ENCODE measurements at places on chromosomes 6 and 20.
A peak's percentile ranks its signal among the peaks of the same experiment; 100 is the strongest.

DNA sequence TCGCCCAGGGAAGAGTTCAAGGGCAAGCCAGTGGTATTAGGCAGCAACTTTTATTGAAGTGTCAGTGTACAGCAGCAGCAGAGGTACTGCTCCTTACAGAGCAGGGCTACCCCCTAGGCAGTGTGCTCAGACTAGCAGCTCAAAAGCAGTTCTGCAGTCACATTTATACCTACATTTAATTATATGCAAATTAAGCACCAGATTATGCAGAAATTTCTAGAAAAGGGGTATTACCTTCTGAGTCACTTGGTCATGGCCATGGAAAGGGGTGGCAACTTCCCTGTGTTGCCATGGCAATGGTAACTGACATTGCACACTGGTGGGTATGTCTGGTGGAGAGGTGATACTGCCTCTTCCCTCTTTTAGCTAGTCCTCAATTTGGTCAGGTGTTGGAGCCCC, 2.1 kb upstream of the ZKSCAN4 start:
- no peak for DNase-seq

DNA sequence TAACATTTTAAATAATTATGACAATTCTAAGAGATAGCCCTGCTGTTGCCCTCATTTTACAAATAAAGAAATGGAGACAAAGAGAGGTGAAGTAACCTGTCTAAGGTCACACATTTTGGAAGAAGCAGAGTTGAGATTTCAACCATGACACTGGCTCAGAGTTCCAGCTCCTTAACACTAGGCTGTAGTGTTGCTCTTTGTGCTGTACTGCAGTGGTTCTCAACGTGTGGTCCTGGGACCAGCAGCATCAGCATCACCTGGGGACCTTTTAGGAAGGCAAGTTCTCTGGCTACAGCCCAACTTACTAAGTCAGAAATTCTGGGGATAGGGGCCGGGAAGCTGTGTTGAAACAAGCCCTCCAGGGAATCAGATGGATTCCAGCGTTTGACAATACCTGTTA, 62.4 kb upstream of the FERMT1 start:
- DNase-seq, result no peak

GRCh38 chr20:36113566-36114250, 40.8 kb upstream of the EPB41L1 start:
- DNase-seq, result no peak

- no peak for DNase-seq
Observed at GRCh38 chr6:168209420-168209819, 110.2 kb downstream of the DACT2 start.

GRCh38 chr6:170018422-170018935, 267.1 kb downstream of the ERMARD start:
- DNase-seq, result no peak

GRCh38 chr6:215335-216034, 76.8 kb upstream of the DUSP22 start:
- DNase-seq, result no peak

GRCh38 chr6:167815296-167815980, 11.3 kb upstream of the AFDN start:
- no peak for DNase-seq

DNA sequence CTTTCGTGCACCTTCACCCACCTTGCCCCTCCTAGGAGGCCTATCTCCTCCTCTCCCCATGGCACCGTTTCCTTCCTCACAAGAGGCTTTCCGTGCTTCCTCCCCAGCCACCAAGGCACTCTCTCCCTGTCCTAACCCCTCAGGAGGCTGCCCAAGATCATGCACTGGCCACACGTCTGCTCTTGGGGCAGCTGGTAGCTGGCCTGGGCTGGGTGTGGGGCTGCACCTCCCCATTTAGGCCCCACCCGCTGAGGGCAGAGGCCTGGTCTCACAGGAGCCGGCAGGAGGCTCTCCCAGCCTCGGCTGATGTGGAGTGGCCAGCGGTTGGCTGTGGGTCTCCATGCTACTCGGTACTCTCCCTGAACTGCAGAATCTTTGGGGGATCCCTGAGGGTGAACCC, 13.6 kb downstream of the NOL4L start:
- DNase-seq, result no peak

GRCh38 chr6:112701201-112701600, 354.1 kb downstream of the RFPL4B start:
- DNase-seq, result no peak

DNA sequence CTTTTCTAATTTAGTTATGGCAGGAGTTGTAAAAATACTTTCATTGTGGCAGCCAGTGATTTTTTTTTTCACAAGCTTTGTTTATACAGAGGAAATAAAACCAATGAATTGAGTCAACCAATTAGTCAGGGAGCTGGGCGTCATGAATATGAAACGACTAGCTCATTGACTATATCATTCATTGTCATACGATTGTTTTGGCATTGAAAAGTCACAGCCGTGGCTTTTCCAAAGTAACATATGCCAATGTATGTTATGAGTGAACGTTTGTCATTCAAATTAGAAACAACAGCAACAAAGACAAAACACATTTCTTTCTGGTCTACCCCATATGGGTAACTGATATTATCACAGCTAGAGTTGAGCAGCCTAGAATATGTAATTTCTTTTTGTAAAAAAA, 810.6 kb downstream of the EPHA7 start:
- no peak for DNase-seq

- no peak for DNase-seq
Observed at GRCh38 chr6:156485150-156485549, 292.0 kb upstream of the ARID1B start.

DNA sequence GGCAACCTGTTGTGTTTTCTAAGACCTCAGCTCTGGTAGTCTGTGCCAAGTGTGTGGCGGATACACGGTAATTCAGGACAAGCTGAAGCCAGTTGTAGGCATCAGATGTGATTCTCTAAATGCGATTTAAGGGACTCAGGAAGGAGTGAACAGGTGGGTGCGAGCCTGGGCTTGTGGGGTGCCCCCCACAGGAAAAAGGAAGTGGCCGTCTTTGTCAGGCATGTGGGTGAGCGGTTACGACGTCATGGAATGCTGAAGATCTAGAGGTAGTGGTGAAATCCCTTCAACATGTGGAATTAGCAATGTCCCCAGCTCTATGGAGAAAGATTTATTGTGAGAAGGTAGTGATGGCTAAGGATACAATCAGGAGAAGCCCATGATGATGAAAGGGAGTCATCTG, 95.1 kb upstream of the EXOC2 start:
- no peak for DNase-seq

DNA sequence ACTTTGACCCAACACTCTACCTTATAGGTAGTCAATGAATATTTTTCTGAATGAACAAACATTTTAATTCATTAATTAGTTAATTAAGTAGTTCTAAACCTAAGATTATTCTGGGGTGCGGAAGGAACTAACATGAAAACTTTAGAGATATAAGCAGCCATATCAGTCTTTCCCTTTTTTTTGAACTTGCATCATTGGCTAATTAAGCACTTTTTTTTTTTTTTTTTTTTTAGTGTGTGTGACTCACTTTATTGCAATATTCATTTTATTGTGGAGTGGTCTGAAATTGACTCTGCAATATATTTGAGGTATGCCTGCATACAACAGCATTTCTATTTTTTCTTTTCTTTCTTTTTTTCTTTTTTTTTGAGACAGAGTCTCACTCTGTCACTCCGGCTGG, 21.8 kb upstream of the AMD1 start:
- DNase-seq, result no peak

DNA sequence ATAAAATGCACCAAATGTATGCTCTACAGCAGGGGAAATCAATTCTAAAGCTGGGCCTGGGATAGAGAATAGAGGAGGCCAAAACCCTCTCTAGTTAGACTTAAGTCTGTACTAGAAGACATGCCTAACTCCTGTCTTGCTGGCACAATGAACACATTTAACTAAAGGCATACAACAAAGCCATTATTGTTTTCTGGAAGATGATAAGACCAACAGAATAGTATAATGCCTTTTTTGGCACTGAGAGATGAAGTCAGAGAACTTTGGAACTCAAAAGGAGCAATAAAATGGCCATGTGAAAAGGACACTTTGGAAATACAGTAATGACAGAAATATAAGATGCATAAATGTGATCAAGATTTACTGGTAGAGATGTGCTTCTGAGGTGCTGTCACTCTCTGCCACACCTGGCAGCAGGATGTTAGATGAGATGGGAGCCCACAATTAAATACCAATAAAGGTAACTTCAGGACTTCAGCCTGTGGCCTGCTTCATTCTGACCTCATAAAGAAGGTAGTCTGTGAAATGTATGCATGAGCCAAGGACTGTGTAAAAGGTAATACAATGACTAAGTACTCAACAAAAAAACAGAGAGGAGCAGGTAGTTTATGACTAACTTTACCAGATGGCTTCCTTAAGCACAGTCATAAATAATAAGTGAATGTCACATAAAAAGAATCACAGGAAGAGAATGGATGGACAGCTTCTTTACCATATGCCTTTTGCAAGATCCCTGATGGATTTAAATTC, 333.4 kb downstream of the BCKDHB start:
- no peak for DNase-seq

GRCh38 chr20:48574383-48574782, 253.4 kb downstream of the PREX1 start:
- no peak for DNase-seq

- no peak for DNase-seq
Observed at GRCh38 chr6:95576218-95576997, 927 bp upstream of the MANEA start.

DNA sequence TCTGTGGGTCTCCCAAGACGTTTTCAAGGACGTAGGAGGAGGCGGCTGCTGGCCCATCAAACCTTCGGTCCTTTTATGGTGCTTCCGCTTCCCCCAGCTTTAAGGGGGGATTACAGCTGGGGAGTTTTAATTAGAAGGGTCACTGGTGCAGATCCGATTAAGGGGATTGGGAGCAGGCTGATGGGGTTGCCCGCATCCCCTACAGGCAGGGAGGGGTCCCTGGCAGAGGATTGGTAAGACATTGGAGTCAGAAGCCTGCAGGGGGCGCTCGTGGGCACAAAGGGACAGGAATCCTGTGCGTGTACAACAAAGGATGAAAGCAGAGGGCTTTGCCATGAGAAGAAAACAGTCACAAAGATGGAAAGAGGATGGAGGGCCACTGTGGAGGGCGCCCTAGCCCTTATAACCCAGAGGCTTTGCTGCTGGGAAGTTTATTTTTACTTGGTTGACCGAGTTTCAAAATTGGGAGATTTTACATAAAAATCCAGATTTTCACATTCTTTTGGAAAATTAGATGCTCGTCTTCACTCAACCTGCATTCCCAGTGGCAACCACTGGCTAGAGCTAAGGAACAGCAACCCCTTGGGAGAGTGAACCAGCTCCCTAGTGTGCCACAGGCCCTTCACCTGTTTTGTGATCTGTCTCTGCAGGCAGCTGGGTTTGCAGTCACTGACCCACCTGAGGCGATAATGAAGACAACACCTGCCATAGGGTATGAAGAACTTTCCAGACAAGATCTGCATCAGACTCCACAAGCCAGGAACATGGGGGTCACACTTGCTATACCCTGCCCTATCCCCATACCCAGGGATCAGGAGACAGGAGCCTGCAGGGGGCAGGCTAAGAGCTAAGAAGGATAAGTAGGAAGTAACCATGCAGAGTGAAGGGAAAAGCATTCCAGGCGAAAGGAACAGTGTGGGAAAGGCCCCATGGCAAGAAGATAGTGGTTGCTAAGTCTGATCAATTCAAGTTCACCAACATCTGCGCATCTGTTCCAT, 97.7 kb downstream of the KCNB1 start:
- no peak for DNase-seq

DNA sequence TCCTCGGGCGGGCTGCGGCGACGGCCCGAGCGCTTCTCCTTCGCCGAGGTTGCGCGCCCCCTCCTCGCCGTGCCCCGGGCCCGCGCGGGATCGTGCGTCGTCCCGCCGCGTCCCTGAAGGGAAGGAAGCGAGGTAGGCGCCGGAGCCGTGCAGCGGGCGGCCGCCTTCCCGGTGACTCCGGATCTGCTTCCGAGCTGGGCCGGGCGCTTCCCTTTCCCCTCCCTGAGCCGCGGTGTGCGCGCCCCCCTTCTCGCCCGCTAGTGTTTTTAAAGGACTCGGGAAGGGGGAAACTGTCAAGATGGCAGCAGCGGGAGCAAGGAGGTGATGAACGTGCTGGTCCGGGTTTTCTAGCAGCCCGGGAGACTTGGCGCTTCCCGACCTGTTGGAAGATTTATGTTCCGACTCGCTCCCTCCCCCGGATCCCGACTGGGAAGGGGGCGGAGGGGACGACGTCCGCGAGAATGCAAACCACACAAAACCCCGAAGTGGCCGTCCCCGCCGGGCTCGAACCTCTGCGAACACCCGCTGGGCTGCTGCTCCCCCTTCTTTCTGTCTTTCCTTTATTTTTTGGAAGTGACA, 744 bp upstream of the FOXO3 start:
- DNase-seq, result peak; percentile 62

DNA sequence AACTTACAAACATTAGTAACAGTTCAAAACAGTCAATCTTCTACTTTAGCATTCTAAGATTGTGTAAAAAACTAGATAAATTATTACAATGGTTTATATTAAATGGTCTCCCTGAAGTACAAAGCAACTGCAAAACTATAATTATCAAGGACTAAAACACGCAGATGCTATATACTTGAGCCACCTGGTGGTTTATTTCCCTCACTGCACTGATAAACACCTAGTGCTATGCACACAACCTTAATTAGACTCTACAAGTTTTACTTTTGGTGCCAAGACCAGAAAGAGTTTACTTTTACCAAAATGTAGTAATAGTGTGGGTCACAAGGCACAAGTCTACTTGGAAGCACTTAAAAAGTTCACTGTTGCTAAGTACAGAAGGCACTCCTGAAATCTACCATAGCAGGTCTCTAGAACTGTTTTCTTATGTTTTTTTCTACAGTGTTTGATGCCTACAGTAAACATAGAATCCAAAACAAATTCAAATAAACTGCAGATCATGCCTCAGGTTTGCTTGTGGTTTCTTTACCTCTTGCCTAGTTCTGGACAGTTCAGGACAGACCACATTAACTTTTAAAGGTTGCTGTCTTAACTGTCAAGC, 49.2 kb downstream of the GMDS start:
- DNase-seq, result peak; percentile 25

GRCh38 chr6:135118134-135118730, 62.9 kb upstream of the MYB start:
- no peak for DNase-seq

DNA sequence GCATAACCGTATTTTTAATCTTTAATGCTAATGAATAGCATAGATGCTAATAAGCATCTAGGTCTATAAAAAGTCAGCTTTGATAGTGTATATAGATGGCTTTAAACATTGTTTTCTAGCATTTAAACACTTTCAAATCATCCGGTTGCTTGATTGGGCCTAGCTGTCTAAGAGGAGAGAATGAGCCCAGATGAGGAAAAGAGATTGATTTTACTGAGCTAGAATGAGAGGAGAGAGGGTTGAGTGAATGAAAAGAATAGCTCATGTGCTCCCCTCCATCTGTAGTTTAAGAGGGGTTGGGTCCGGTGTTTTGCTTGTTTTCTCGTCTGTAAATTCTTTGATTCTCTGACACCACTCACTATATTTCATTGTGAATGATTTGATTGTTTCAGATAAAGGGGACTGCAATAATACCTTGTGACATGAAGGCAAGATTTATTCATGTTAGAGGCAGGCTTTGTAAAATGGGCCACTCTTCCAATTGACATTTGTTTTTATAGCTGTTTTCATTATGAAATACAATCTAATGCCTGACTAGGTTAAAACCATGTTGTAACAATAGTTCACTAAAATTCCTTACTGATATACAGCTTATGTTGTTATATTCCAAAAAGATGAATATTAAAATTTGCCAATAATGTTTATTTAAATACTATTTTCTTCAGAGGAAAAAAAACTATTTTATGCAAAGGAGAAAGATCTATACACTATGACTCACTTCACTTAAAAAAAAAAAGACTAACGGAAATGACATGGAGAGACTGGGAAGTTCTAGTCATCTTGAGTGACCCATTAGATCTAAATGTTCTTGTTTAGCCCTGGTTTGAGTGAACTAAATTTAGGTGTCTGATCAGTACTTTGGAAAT, 3.2 kb downstream of the PTPN1 start:
- DNase-seq, result peak; percentile 54
